HCT116 (cell line): ENCODE measurements at places on chromosomes 2 and 18.
A peak's percentile ranks its signal among the peaks of the same experiment; 100 is the strongest.

GRCh38 chr2:12534646-12535263 is 182.0 kb upstream of the TRIB2 start:
- peak; percentile 12 for DNase-seq

DNA sequence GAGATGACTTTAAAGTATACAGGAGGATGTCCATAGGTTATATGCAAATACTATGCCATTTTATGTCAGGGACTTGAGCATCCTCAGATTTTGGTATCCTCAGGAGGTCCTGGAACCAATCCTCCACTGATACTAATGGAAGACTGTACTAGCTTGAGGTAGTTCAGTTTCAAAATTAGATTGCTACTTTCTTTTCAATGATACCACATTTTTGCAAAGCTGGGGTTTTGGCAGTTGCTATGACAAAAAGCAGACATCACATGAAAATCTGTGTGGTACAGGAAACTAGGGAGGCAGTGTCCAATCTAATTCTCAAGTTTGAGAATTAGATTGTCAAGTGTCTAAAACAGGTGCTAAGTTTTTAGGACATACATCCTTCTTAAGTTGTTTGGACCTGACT is 14.2 kb downstream of the EHBP1 start:
- DNase-seq, result no peak

- DNase-seq, result no peak
Measured at GRCh38 chr2:51528156-51528555, 496.2 kb upstream of the NRXN1 start.

DNA sequence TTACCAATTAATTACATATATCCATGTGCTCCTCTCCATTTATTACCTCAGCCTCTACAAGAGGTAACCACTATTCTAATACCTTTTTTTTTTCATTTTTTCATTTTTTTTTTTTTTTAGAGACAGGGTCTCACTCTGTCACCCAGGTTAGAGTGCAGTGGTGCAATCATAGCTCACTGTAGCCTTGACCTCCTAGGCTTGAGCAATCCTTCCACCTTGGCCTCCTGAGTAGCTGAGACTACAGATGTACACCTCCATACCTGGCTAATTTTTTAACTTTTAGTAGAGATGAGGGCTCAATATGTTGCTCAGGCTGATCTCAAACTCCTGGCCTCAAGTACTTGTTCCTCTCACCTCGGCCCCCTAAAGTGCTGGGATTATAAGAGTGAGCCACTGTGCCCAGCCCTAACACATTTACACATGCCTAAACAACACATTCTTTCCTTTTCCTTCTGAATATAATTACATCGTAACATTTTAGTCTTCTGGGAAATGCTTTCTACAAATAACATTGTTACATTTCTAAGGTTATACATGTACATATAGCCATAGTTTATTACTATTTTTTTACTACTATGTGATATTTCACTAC is 10.5 kb downstream of the PPIL3 start:
- DNase-seq, result no peak

- no peak for DNase-seq
Measured at GRCh38 chr2:149087751-149088150, 49.3 kb downstream of the LYPD6B start.

- DNase-seq, result no peak
Measured at GRCh38 chr2:176960736-176961520, 251.7 kb upstream of the HNRNPA3 start.

DNA sequence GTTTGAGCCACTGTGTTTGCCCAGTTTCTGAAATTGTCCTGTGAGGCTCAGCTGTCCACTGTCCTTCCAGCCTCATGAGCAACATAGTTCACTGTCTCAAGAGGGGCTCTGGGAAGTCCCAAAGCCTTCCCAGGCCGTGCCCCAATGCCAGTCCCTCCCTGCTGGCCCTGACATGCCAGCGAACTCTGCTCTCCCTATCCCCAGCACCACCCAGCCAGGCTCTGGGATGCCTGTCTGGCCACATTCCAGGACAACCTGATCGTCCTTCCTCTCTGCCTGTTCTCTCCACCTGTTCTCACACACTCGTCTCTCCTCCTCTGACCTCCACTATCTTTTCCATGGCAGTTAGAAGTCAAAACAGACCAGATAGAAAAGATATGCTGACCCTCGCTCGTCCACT is 278.0 kb upstream of the ID2 start:
- DNase-seq, result no peak

DNA sequence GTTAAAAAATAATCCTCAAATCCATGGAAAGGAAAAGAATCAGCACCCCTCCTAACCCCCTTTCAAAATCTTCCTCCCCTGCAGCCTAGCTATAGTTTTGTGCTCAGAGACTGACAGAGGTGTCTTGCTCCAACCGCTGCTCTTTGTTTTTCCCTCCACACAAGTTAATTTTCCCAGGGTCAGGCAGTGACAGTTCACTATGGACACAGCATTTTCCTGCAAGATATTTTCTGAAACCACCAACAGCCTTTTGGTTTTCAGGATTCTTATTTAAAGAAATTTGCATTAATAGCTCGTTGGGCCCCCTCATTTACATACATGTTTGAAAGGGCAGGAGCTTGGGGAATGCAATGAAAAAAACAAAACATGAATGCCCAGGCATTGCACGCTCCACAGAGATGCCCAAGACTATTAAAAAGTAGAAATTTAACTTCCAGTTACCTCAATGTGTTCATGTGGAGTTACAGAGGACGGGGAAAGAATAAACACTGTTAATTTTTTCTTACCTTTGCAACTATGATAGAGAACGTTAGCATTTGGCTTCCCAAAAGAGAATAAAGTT is 71.4 kb upstream of the CXCR4 start:
- DNase-seq, result no peak

- no peak for DNase-seq
Measured at GRCh38 chr18:35949090-35949489, 23.4 kb upstream of the RMP24 start.

- no peak for DNase-seq
Measured at GRCh38 chr2:73341039-73341438, 44.6 kb upstream of the ALMS1 start.

DNA sequence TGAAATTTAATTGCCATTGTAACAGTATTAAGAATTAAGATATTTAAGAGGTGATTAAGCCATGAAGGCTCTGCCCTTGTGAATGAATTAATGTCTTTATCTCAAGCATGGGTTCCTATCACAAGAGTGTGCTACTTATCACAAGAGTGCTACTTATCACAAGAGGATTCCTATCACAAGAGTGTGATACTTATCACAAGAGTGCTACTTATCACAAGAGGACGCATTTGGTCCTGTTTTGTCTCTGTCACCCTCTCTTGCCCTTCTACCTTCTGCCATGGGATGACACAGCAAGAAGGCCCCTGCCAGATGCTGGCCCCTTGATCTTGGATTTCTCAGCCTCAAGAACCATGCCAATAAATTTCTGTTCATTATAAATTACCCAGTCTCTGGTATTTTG is 13.2 kb upstream of the COL5A2 start:
- no peak for DNase-seq

DNA sequence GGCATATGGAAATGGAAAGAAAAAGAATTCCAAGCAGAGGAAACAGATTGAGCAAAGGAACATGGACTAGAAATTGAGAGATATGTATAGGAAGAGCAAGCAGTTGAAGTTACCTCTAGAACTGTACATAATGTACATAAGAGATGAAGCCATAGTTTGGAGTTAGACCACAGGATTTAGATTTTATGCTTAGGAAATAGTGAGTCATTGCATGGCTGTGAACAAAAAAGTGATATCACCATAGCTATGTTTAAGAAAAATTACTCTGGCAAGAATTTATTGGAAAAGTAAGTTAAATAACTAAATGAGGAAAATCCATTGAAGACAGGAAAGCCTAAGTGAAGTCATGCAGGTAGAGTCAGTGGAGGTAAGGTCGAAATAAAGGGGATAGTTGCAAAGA is 99.4 kb upstream of the GALNT5 start:
- DNase-seq, result no peak

DNA sequence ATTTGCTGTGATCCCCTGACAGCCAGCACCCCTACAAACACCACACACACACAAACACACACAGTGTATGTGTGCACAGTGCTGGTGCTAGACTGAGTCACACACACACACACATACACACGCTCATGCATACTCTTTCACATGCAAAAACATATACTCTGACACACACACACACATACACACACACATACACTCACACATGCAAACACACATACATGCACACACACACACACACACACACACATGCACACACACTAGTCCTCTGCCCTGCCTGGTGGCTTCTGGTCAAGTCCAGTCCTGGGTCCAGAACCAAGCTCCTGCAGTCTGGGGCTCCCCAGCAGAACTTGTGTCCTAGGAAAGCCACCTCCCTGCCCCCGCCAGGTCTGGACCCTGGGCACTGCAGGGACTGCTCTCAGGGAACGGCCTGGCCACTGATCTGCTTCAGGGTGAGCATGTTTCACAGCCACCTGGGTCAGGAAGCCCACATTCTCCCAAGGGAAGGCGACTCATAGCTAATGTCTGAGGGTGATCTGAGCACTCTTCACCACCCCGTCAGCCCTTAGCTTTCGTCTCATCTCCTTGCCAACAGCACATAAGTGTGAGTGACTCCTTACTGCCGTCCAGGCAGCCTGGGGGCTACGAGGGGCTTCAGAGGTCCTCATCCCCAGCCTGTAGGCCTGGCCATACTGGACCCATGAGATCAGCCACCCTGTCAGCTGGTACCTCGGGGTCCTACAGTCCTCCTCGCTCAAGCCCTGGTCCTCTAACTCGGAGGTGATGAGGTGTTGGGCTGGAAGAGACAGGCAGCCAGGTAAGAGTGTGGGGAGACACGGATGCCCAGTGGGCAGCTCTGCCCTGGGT is 88.1 kb downstream of the MCFD2 start:
- DNase-seq, result no peak

- DNase-seq, result no peak
Measured at GRCh38 chr2:201932511-201932910, 101.1 kb upstream of the FZD7 start.

- DNase-seq, result no peak
Measured at GRCh38 chr2:7419186-7419585, 502.0 kb downstream of the RNF144A start.

- DNase-seq, result no peak
Measured at GRCh38 chr18:34740101-34740500, 30.0 kb downstream of the DTNA start.
